ENCODE measurements at places on chromosomes 6 and 20.

- no peak for DNase-seq
Measured at GRCh38 chr20:33859751-33860150, 48.6 kb downstream of the CHMP4B start.

- no peak for DNase-seq
Measured at GRCh38 chr6:56663344-56663743, 20.7 kb upstream of the DST start.

GRCh38 chr6:15480525-15480924, 182.3 kb downstream of the DTNBP1 start:
- DNase-seq, result no peak

DNA sequence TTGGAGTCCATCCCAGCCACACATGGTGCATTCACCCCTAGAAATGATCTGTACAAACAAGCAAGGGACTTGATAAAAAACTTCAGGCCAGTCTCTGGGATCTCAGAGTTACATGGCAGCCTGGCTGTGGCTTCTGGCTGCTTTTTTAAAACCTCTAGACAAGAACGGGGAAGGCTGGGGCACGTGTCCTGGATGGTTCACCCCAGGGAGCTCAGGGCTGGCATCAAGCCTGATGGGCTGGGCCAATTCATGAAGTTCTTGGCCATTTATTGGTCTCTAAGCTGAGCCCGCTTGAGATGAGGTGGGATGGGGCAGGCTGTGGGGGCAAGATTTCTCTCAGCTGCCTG, 10.4 kb upstream of the ZFAND3 start:
- no peak for DNase-seq

- DNase-seq, result no peak
Measured at GRCh38 chr6:95093154-95093553, 484.2 kb upstream of the MANEA start.

DNA sequence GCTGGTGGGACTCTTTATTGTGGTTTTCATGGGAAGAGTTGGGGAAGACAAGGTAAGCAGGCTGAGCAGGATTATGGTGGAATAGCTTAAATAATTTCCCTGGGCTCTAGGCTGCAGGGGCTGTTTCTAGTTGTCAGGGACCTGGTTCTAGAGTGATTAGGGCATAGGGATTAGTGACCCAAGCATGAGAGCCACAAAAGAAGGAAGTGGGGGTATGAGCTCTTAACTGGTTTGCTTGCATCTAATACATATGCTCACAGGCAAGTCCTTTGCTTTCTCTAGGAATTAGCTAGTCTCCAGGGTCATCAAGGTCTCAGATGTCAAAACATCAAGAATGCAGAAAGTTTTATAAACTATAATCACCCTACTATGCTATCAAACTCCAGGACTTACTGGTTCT, 67.5 kb upstream of the NRN1 start:
- DNase-seq, result no peak

DNA sequence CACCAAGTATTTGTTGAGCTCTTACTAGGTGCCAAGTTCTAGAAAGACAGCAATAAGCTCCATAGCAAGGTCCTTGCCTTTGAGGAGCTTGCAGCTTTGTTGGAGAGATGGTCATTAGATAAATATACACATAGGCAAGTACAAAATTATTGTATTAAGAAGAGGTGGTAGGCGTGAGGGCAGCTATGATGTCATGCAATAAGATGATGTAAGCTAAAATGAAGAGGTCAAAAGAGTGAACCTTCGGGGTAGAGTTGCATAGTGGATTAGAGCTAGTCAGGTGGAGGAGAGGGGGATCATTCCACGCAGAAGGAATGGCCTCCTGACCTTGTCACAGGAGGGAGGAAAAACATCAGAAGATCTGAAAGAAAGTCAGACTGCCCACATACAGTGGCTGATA, 141.9 kb upstream of the PCSK2 start:
- no peak for DNase-seq

GRCh38 chr20:31596831-31597480, 8.1 kb upstream of the ID1 start:
- DNase-seq, result no peak

GRCh38 chr20:4435225-4435624, 286.5 kb upstream of the PRND start:
- DNase-seq, result no peak

DNA sequence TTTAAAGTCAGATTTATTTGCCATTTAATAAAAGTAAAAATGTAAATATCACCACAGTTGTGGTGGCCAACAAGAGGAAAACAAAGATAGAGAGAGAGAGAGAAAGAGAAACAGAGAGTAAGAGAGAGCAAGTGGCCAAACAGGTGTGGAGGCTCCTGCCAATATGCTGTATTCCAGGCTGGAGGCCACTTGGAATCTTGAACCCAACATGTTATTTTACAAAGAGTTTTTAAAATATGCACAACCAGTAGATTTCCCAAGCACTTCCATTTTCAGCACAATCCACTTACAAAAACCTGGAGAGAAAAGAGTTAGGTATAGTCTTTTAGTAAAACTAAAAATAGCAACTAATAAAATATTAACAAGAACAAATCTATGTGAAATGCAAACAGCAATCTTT, 1323.1 kb upstream of the CITED2 start:
- no peak for DNase-seq

- DNase-seq, result no peak
Measured at GRCh38 chr6:4922488-4923037, 81.3 kb downstream of the RPP40 start.

- DNase-seq, result no peak
Measured at GRCh38 chr20:31497838-31498540, 16.3 kb upstream of the HM13 start.

- no peak for DNase-seq
Measured at GRCh38 chr6:133973109-133973971, 20.3 kb downstream of the TBPL1 start.

DNA sequence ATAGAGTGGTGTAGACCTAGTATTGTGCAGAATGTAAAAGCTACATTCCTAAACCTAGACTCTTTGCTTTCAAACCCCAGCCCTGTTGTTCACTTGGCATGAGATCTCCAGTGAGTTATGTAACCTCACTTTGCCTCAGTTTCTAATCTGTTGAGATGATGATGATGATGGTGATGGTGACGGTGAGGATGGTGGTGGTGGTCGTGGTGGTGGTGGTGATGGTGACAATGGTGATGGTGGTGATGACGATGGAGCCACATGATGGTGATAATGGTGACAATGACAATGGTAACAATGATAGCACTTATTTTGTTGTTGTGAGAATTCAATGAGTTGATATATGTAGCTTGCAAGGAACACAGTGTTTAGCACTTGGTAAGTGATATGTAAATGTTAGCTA, 80.3 kb downstream of the FAXC start:
- DNase-seq, result no peak

DNA sequence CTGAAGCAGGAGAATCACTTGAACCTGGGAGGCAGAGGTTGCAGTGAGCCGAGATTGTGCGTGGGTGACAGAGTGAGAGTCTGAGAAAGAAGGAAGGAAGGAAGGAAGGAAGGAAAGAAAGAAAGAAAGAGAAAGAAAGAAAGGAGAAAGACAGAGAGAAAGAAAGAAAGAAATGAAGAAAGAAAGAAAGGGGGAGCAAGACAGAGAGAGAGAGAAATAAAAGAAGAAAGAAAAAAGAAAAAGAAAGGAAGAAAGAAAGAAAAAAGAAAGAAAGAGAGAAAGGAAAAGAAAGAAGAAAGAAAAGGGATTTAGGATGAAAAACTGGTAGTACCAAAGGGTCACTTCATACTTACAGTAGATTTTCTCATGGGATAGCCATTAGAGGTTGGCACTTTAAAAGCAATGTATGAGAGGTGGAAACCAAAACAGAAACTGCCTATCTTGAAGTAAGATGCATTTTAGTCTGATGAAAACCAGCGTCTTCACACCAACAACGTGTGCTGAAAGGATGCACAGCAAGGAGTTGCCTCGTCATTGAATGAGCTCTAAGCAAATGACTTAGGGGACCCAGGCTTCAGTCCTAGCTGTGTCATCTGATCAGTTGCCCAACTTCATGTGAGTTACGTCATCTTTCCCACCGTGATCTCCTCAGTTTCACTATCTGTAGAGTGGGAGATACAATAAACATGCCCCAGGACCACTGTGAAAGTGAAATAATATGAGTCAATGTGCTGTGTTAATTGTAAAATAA, 133.9 kb upstream of the NEDD9 start:
- DNase-seq, result peak; percentile 79

DNA sequence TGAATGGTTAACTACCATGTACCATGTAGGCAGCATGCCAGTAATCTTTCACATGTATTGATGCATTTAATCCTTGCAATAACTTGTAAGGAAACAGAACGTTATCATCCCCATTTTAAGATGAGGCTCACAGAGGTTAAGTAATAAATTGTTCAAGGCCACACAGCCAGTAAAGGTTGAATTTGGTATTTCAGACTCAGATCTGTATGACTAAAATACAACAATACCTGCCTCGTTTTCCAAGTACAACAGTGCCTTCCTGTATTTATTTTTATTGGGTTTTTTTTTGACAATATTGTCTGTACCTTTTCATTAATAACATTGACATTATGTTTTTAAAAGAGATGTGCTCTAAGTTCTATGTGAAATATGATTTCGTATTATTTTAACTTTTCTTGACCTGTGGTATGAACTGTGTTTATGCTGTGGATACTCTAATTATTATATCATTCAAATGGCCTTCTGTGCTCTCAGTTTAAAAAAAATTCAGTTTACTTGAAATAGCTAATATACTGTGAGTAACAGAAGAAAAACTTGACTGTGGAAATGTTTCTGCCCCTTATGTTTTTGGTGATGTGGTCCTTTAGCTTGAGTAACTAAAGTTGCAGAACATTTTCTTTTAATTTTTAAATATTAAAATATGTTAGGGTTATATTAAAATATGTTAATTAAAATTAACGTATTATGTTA, 39.7 kb downstream of the XRN2 start:
- DNase-seq, result no peak

- no peak for DNase-seq
Measured at GRCh38 chr6:46491201-46491627, at the start of gene RCAN2. Gene RCAN2, minus strand, starts transcription at chr6:46491449.

DNA sequence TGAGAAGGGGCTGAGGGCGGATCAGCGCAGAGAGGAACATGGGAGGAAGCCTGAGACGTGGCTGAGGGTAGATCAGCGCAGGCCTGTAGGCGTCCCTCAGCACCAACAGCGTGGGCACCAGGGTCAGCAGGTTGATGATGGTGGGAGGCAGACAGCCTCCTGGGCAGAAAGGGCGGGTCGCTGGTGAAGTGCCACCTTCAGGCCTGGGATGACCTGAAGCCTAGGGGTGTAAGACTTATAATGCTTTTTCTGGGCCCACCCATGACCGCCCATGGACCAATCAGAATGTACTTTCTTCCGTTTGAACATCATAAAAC, 462.1 kb downstream of the TBC1D32 start:
- DNase-seq, result no peak

DNA sequence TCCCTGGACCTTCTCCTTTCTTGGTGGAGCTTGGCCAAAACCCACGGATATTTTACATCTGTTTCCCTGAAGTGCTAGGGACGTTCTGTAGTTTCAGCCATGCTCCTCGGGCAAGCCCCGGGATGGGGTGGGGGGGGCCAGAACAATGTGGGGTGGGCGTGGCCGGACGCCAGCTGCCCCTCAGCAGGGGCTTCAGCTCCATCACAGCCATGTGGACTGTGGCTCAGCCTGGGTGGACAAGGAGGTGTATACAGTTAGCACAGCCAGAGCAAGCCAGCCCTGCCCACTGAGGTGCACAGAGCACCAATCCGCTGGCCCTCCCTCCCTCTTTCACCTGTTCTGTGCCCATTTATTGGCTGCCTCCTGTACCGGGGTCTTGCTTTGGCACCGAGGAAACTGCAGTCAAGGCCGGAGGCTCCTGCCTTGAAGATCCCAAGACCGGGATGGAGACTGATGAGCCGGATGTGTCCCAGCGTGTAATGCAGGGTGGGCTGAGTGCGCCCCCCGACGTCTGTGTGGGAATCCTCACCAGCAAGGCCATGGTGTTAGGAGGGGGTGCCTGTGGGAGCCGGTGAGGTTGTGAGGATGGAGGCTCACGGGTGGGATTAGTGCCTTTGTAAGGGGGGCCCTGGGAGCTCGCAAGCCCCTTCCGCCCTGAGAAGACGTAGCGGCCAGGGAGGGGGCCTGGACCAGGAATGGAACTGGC, 28.0 kb downstream of the FRMD1 start:
- DNase-seq, result no peak

GRCh38 chr20:38321959-38322598, 18.1 kb downstream of the BPI start:
- no peak for DNase-seq

All from GM12864 (cell line).